ENCODE measurements at places on chromosomes 11 and 22.

DNA sequence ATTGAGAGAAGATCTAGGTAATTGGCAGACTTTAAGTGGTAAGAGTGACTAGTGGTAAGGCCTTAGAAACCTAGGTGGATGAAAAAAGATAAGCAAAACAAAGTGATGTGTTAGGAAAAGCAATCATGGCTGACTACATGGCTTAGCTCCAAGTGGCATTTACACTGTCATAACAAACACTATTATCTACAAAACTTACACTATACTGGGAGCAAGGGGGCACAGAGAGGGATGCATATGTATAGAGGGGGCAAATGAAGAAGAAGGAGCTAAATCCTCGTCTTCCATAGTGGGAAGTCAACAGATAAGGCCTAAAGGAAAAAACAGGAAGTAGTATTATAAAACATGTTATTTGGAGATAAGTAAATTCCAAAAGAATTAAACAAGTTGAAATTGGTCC, 32.5 kb downstream of the ADORA2A start:
- DNase-seq, result no peak

DNA sequence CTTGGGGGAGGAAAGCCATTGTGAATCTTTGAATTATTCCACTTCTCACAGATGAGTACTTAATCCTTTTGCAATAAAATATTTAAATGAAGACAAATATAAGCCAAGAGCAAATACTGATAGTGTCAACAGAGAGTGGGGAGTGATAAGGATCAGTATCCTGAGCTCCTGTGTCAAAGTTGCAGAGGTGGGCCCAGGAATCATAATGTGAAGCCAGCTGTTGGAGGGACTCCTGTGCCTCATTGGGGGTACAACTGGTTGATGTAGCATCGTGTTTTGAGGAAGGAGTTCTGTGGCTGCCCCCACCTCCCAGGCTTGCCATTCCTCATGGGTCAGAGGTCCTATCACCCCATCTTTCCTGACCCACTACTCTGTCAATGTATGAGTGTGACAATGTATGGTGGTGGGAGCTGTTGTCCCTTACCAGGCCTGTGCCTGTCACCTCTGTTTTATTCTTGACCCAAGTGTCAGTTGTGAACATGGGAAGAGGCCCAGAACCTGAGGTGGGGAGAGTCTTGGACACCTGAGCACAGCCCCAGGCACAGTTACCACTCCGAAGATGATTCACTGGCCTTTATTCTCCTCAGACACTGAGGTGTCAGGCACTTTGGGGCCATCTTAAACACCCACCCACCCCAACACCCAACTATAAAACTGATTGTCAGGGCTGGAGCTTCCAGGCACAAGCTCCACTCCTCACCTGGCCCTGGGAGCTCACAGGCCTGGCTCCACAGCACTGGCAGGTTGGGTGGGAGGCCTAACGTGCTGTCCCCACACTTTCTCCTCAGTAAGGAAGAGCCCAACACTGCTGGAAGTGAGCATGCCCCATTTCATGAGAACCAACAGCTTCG, 38.4 kb downstream of the KCNQ1OT1 start:
- no peak for DNase-seq

GRCh38 chr11:34891611-34892010, 24.6 kb downstream of the APIP start:
- DNase-seq, result no peak

- no peak for DNase-seq
Measured at GRCh38 chr11:10407055-10407454, 48.0 kb upstream of the AMPD3 start.

DNA sequence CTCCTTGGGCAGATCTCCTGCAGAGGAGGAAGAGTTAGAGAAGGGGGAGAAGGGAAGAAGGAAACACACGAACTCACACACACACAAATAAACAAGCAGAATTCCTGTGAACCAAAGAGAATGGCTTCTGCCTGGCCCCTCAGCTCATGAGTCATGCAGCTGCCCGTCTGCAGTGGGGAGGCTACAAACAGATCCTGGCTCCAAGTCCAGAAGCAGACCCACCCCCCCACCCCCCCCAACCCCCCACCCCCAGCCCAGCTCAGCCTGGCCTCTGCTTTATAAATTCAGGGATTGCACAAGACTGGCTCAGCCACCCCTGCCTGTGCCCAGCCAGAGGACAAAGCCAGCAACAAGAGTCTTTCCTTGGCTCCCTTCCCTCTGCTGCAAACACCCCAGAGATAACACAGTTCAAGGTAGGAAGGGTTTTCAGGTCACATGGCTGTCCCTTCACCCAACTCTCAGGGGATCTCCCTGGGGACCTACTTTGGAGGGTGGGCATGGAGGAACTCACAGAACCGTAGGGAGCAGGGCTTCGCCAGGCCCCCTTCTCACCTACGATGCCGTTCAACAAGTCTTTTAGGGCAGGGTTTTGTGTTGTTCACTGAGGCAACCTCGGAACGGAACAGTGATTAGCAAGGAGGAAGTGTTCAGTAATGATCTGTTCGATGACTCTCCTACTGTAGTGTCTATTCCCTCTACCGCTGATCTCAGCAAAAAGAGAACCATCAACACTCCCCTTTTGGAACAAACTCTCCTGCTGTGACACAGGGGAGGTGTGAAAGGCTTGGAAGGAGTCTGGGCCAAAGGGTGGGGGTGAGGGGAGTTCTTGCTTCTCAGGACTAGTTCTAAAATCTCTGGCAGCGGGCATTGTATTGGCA, 35.5 kb downstream of the RPL27A start:
- no peak for DNase-seq

DNA sequence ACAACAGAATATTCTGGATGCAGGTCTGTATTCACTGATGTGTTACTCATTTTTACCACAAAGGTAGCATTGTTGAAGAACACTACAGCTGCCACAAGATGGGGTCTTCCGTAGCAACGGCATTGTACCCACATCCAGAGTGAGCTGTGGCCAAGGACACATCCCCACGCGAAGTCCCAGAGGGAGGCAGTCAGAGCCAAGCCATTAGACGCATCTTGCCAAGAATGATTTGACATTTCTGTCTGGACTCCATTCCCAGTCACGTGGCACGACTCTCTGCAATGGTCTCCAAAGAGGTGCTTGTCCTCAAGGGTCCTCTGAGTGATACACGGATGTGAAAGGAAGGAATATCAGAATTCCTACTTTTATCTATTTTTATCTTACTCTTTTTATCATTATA, 15.5 kb downstream of the OPCML start:
- no peak for DNase-seq

GRCh38 chr11:60838132-60838531, 3.8 kb upstream of the CCDC86 start:
- DNase-seq, result no peak

- no peak for DNase-seq
Measured at GRCh38 chr11:46290011-46290410, 12.5 kb downstream of the CREB3L1 start.

DNA sequence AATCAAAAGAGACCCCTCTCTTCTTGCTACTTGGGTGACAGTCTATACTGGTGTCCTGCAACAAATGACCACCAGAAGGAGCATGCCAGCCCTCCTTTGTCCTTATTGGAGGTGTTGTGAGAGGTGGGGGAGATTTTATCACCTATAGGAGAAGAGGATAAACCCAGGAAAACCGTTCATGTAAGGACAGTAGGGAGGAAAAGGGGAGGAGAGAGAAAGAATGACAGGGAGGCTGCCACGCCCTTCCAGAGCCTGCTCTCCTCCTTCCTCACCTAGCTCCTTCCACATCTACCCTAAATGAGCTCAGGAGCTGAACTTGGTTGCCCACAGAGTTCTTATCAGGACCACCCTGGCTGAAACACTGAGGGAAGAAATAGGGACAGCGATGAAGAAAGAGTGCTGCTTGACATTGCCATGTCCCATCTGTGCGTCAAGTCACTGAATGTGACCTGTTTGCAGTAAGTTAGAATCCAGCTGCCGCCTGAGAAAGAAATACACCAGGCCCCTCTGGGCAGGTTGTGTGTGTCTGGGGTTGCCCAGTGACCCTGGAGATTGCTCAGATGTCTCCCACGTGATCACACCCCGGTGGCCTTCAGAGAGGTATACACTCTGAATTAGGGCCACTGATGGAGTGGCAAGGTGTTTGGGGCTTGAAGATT, 40.4 kb upstream of the ETS1 start:
- no peak for DNase-seq

DNA sequence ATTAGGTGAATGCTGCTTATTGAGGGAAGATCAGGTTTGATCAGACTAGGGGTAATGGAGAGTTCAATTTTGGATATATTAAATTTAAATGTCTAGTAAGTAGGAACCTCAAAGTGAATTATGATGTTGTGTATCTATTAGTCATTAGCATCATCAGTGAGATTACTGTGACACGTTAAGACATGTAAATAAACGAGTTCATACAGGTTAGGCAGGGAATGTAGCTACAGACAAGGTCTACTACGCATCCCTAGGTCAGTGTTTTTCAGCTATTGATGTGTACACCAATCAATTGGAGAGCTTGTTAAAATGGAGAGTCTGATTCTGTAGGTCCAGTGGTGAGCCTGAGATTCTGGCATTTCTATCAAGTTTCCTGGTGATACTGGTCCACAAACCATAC, 120.1 kb upstream of the LRRC4C start:
- no peak for DNase-seq

DNA sequence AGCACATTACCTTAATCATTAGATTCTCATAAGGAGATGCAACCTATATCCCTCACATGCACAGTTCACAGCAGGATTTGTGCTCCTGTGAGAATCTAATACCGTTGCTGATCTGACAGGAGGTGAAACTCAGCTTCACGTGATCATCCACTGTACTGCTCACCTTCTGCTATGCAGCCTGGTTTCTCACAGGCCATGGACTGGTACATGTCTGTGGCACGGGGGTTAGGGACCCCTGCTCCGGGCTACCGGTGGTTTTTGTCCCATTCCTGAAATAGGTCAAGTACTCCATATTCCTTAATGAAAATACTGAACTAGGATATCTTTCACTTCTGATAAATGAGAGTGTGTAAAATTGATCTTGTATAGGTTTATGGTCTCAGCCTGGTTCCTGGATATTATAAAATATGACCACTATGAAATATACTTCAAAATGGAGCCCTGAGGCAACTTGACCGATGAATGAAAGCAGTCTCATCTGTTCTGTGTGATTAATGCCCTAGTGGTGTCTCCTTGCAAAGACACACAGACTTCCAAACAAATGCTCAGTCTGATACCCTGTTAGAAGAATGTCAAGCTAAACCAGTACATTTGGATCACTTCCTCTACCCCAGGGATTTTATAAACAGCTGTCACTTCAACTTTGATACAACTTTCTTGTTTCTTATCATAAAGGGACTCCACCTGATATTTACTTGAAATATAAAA, 492.9 kb upstream of the ANO3 start:
- no peak for DNase-seq

- no peak for DNase-seq
Measured at GRCh38 chr11:12826441-12826840, 152.2 kb downstream of the TEAD1 start.

GRCh38 chr11:87384078-87384729, 346.5 kb downstream of the TMEM135 start:
- no peak for DNase-seq

DNA sequence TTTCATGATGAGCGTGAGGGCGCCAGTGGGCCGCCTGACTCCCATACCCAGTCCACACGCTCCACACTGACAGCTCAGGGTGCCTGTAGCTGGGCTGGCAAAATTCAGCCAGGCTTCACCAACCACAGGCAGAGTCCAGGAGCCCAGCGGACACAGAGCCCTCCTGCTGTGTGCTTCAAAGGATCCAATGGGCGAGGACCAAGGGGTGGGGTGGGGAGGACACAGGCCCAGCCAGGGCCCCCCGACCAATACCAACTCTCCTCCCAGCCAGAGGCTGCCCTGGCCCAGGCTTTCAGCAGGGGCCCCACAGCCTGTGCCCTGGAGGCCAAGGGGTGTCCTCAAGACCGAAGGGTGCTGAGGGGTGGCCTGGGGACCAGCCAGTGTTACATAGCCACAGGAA, 336.1 kb downstream of the CTTN start:
- no peak for DNase-seq

DNA sequence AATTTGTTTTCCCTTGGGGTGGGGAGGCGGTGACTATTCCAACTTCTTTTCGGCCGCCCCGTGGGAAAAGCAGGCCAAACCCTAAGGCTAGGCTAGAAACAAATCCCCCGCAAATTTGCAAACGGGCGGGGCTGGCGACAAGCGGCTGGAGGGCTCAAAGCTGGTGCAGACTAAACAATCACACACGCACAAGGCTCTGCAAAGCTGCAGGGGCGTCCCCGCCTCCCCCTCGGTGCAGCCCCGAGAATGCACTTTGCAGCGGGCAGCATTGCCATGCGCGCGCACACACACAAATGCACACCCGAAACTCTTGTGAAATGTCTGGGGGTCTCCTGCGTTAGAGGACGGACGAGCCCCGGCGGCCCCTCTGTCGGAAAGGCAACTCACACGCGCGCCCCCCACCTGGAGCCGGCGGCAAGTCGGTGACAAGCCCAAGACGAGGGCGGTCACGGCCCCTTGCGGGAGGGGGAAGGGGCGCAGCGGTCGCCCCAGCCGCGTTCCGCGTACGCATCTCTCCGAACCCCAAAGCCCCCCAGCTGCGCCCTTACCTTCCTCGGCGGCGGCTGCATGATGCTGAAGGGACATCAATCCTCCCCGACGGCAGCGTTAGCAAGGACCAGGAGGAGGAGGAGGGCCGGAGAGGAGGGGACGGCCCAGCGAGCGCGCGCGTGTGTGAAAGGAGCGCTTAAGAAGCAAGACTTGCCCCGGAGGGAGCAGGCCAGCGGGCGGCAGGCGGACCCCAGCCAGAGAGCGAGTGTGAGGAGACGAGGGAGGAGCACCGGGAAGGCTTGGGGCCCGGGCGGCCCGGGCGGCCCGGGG, 600 bp downstream of the FCHSD2 start:
- peak; percentile 66 for DNase-seq

- no peak for DNase-seq
Measured at GRCh38 chr11:22634897-22635629, 9.4 kb upstream of the FANCF start.

DNA sequence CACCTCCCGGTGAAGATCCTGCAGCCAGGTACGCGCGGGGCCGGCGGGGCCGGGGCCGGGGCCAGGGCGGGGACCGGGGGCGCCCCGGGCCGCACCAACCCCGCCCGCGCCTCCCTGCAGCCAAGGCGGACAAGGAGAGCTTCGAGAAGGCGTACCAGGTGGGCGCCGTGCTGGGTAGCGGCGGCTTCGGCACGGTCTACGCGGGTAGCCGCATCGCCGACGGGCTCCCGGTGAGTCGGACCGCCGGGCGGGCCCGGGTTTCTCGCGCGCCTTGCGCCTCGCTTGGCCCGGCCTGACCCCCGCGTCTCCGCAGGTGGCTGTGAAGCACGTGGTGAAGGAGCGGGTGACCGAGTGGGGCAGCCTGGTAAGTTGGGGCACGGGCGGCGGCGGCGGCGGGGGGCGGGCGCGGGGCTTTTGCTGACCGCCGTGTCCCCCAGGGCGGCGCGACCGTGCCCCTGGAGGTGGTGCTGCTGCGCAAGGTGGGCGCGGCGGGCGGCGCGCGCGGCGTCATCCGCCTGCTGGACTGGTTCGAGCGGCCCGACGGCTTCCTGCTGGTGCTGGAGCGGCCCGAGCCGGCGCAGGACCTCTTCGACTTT, 531 bp downstream of the PIM3 start:
- no peak for DNase-seq
